ENCODE measurements at places on chromosomes 16 and 17.

DNA sequence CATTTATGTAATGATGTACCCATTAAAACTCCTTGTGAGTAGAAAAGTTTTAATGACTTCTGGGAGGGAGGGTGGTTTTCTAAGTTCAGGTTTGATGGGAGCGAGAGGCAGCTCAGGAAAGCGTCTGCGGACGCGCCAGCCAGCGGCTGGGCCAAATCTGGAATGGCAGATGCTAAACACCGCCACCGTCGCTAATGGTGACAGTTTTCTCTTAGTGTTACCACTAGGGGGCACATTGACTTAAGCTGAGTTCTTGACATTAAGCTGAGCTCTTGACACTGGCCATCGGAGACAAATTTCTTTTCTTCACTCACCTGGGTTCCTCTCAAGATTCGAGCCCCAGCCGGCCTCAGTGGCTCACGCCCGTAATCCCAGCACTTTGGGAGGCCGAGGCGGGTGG, 6.7 kb downstream of the TRPV1 start:
- peak; percentile 34 for DNase-seq

GRCh38 chr16:9761870-9762269, 420.4 kb downstream of the GRIN2A start:
- no peak for DNase-seq

DNA sequence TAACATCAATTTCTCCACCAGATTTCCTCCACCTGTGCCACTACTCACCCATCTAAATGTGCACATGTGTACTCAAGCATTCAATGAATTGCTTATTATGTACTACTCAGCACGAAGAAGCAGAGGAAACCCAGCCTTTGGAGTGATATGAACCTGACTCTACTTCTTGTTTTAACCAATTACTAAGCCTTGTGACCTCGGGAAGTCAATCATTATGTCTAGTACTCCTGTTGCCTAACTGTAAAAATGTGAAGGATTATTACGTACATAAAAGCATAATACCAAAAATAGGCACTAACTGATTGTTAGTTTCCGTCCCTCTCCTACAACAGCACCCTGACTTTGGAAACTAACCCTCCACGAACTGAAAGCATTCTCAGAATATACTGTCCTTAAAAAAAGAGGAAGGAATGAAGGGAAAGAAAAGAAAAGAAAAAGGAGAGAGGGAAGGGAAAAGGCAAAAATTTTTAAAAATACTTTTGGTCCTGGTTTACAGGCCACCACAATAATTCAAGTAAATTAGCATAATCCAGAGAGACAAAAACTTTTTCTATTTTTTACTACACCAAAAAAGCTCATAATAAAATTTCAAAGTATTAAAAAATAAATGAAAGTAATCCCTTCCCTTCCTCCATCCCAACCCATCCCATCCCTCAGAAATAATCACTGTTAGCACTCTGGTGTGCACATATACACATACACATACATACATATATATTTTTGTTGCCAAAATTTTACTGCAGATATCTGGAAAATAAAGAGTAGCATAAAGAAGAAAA, 53.6 kb downstream of the KANSL1 start:
- DNase-seq = no peak

- DNase-seq = no peak
Measured at GRCh38 chr16:73062743-73063733, 15.1 kb upstream of the ZFHX3 start.

DNA sequence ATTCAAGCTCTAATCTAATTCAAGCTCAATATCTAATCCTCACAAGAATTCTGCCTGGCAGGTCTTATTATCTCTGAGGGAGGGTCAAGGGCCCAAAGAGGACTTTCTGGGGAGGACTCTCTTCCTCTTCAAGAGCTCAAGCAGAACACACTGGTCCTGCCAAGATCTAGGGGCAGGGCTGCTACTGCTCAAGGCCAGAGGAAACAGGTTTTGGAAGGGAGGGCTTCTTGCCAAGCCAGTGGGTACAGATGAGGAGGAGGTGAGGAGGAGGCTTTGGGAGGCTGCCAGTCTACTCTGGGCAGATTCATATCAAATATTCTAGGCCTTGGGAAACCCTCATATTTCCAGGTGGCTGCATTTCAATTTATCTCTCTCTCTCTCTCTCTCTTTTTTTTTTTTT, 51.8 kb upstream of the IL34 start:
- no peak for DNase-seq

GRCh38 chr16:65154321-65154720, 32.5 kb upstream of the CDH11 start:
- no peak for DNase-seq

- DNase-seq = no peak
Measured at GRCh38 chr17:77535892-77536291, 395.1 kb downstream of the SEC14L1 start.

DNA sequence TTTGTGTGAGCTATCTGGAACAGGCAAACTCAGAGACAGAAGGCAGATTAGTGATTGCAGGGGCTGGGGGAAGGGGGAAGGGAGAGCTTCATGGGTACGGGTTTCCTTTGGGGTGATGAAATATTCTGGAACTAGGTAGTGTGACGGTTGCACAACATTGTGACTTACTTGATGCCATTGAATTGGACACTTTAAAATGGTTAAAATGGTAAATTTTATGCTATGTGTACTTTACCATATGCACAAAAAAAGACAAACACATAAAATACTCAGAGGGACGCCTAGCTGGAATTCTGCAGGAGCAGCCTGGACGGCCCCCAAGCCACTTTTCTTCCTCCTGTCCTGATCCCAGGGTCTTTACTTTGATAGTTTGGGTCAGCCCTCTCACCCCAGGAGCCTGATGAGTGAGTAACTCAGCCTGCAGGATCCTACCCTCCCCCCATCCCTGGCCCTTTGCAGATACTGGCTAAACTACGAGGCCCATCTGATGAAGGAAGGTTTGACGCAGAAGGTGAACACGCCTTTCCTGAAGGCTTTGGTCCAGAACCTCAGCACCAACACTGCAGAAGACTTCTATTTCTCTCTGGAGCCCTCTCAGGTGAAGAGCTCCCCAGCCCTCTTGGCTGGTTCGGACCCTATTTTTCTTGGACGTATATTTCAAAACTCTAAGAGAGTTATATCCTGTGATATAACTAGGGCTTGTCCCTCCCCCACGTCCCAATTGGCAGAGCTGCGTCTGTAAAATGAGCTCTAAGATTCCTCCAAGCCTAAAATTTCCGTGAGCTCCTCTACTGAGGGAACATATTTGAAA, 7.8 kb downstream of the ADGRG3 start:
- no peak for DNase-seq

- DNase-seq = no peak
Measured at GRCh38 chr17:74148901-74149596, 54.4 kb upstream of the RPL38 start.

GRCh38 chr17:65055708-65056638, 567 bp downstream of the GNA13 start:
- DNase-seq = no peak

DNA sequence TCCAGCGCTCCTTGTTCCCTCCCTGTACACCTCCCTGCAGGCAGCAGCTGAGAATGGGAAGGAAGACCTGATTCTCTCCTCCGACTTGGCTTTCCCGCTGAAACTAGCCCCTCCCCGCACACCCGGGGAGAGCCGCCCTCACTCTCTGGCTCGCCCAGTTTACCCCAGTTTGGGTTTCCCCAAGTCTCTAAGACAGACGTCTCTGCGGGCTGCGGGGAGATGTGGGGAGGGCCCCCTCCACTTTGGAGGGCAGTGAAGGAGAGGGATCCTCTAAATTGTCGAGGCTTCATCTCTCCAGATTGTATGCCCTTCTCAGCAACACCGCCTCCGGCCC, 797 bp downstream of the GRB7 start:
- no peak for DNase-seq

GRCh38 chr16:57270221-57271062, 14.0 kb downstream of the PLLP start:
- no peak for DNase-seq

DNA sequence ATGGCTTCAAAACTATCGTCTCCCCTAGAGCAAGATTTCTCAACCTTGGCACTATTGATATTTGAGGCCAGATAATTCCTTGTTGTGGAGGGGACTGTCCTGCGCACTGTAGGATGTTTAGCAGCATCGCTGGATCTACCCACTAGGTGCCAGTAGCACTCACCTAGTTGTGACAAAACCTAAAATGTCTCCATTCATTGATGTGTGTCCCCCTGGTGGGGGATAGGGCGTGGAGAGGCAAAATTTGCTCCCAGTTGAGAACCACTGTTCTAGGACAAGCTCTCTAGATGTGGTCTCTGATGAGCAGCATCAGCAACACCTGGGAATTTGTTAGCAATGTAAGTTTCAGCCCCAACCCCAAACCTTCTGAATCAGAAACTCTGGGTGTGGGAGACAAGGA, 259.0 kb downstream of the XYLT1 start:
- DNase-seq = no peak

DNA sequence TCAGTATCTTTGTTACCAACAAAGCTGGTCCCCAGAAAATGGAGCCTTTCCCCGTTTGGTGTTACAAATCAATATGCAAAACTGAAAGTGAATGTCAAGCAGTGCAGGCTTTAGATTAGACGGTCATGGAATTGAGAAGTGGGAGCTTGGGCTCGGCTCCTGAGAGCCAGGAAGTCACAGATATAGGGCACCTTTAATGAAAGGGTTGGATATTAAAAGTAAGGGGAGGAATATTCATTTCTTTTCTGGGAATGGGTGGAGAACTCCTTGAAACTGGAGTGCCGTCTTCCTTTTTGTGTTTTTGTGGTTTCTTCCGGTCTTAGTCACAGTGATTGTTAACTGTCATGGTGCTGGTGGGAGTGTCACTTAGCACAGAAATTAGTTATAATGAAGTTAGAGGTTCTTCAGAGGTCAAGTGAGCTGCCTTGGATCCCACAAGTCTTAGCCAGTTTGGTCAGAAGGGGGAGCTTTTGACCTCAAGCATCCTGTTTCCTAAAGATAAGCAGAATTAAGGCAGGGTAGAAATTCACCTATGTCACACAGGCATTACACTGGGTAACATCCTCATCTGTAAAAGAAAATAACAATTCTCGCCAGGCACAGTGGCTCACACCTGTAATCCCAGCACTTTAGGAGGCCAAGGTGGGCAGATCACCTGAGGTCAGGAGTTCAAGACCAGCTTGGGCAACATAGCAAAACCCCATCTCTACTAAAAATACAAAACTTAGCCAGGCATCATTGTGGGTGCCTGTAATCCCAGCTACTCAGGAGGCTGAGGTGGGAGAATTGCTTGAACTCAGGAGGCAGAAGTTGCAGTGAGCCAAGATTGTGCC, 9.6 kb upstream of the EIF1 start:
- no peak for DNase-seq

- no peak for DNase-seq
Measured at GRCh38 chr17:10126616-10127501, 71.5 kb downstream of the GAS7 start.

- no peak for DNase-seq
Measured at GRCh38 chr17:46726206-46726605, 92.3 kb downstream of the WNT3 start.

- no peak for DNase-seq
Measured at GRCh38 chr17:53934931-53935330, 112.2 kb downstream of the KIF2B start.

DNA sequence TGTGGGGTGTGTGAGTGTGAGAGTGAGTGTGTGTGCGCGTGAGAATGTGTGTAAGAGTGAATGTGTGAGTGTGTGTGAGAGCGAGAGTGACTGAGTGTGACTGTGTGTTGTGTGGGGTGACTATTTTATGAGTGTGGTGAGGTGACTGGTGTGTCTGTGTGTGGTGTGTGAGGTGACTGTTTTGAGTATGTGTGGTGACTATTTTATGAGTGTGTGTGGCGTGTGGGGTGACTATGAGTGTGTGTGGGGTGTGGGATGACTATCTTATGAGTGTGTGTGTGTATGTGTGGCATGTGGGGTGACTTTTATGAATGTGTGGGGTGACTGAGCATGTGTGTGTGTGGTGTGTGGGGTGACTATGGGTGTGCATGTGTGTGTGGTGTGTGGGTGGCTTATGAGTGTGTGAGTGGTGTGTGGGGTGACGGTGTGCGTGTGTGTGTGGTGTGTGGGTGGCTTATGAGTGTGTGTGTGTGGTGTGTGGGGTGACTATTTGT, 152.9 kb upstream of the PLCG2 start:
- DNase-seq = no peak

DNA sequence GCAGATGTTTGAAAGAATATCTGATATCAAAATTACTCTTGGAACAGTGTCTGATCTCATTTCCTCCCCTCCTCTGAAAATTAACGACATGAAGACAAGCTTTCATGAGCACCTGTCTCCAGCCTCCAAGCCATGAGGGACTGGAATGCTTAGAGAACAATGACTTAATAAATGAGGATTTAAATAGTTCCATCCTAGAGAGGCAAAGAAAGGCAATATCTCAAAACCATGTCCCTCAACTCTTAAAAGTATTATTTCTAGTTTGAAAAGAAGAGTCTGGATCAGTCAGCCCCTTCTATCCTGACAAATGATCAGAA, 137.5 kb downstream of the ANKFN1 start:
- no peak for DNase-seq

- no peak for DNase-seq
Measured at GRCh38 chr16:77409311-77409710, 25.5 kb downstream of the ADAMTS18 start.

DNA sequence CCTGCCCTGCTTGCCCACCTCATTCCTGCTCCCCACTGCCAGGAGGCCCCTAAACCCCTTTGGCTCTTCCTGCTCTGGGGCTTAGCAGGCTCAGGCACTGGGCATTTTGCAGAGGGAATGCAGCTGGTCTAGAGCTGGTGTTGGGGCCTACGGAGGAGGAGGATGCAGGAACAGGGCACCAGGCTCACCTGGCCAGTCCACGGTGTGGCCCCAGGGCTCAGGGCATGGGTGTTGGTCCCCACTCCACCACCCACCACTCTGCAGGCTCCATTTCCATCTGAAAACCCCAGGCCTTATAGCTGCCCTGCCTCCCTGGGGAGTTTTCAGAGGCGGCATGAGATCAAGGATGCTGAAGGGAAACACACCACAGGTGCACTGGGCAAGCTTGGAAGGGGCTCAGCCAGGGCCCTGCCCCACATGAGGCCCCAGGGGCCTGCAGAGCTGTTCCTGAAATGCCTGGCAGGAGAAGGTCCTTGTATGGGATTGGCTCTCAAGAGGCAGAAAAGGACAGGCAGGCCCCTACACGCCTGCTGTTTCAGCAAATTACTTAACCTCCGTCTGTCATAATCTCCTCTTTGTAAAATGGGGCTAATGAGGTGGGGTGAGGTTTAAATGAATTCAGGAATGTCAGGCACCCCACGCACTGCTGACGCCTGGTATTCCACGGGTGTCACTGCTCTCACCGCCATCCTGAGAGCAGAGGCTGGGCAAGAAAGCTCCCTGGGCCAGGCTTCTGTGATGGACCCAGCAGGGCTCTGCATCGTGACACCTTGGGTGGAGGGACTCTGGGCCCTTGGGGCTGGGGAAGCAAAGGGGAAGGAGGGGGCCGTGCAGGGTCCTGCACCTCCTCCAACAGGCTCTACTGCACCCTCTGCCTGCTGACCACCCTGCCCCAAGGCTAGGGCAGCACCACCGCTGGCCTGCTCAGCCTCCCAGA, 9.3 kb downstream of the SLC47A2 start:
- no peak for DNase-seq

Data from NCI-H187 treated with DMSO at 0.1 percent for 48 hours (cell line).